ENCODE measurements at places on chromosomes 3 and 15.

DNA sequence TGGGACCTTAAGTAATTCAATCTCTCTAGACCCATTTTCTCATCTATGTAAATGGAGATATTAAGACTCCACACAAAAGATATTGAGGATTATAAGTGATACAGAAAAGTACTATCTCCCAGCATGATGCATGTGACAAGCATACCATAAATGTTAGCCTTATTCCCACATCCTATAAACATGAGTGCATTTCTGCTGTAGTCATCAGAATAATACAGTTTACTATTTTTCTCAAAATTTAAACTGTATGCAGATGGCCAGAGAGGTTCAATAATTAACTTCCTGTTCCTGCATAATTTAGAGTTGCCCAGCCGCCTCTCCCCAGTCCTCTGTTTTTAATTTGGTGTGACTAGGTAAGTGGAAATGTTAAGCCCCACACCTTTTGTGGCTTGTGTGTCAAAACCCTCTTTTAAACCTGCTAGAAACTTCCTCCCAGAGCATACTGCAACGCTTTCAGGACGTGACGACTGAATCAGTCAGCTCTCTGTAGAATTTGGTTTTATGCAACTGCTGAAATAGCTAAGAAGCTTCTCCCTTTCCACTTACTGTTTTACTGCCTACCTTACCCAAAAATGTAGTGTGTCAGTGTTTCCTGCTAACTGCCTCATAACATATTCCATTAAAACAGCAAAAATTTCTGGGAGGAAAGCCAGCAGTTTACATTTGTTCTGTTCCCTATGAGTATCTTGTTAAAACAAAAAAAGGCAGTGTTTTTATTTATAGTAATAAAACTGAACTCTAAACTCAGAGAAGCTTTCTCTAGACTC, 1037.9 kb downstream of the EPHA3 start:
- DNase-seq = no peak

DNA sequence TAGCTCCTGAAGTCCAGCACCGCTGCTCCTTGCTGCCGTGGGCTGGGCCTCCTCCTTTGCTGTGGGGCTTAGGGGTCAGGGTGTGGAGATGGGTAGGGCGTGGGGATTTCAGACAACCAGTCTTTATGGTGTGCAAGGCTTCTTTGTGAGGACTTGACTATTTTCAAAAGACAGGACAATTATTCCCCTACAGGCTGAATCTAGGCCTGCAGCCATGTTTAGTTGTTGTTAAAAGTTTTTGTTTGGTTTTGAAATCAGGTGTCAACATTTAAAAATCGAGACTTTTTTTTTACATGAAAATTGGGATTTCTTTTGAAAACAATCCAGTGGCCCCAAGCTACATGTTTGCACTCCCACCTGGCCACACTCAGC, 10.6 kb downstream of the RPL32 start:
- DNase-seq = no peak

GRCh38 chr15:100310041-100310405, 31.8 kb downstream of the ADAMTS17 start:
- DNase-seq = no peak

DNA sequence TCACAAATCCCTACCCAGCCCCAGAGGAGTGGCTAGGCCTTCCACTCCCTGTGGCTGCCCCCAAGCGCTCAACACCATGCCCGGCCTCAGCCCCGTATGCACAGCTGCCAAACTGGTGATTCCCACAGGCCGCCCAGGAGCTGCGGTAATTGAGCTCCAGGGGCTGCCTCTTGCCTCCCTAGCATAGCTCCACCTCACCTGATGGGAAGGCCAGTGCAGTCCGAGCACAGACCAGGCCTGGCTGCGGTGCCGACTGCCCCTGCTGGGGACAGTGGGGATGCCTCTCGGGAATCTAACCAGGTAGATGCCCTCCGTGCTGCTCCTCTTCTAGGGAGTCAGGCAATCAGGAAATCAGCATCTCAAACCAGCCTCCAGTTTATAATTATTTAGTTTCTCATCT, 25.9 kb downstream of the SCN5A start:
- DNase-seq = no peak

DNA sequence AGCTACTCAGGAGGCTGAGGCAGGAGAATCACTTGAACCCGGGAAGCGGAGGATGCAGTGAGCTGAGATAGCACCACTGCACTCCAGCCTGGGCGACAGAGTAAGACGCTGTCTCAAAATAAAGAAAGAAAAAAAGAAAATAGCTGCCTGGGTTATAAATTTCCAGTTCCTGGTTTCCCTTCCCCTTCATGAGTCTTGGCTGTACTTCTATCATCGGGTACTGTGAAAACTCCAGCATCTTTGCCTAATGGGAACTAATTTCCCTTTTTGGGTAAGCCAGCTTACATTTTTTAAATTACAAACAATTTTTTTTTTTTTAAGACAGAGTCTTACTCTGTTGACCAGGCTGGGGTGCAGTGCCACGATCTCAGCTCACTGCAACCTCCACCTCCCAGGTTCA, 15.0 kb downstream of the DENND4A start:
- no peak for DNase-seq

- DNase-seq = peak; percentile 58
These were observed 154.4 kb downstream of the TUSC7 start for GRCh38 chr3:116863822-116864589.

DNA sequence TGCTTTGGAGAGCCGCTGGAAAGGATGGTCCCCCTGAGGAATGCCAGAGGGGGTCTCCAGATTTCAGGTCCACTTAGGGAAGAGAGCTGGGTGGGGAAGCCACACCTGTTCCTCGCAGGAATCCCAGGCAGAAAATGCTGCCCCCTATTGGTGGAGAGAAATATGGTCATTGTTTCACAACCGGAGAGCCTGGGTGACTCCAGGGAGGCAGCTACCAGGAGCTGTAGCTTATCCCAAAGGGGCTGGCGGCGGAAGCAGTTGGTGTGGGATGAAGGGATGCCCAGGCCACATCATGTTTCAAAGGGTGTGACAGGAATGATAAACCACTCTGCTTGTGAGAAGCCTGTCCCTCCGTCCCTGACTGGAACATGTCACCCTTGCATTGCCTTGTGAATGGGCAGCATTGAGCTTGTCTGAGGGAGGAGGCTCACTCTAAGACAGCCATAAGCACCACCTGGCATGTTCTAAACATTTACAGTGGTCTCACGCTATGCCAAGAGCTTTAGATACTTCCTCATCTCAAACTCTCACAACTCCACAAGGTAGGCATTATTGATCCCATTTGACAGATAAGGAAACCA, 34.5 kb downstream of the POMGNT2 start:
- no peak for DNase-seq

- DNase-seq = no peak
These were observed 749 bp downstream of the RSRC1 start for GRCh38 chr3:158110658-158111018.

GRCh38 chr15:58146749-58147148, 8.6 kb downstream of the AQP9 start:
- no peak for DNase-seq

DNA sequence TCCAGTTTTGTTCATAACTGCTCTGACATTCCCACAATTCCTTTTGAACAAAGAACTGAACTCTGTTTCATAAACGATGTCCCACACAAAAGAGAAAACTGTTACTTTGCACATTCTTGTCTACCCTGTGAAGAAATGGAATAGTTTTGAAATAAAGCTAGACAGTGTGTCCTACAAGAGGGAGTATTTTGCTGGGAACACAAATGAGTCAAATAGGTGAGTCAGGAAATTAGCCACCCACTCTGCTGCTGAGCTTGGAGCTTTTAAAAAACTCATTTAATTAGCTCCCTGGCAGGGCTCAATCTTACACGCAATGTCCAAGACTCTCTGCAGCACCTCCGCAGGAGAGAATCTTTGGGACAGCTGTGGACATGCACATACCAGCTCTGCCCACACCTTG, 193.4 kb downstream of the SLC9A9 start:
- DNase-seq = peak; percentile 2

DNA sequence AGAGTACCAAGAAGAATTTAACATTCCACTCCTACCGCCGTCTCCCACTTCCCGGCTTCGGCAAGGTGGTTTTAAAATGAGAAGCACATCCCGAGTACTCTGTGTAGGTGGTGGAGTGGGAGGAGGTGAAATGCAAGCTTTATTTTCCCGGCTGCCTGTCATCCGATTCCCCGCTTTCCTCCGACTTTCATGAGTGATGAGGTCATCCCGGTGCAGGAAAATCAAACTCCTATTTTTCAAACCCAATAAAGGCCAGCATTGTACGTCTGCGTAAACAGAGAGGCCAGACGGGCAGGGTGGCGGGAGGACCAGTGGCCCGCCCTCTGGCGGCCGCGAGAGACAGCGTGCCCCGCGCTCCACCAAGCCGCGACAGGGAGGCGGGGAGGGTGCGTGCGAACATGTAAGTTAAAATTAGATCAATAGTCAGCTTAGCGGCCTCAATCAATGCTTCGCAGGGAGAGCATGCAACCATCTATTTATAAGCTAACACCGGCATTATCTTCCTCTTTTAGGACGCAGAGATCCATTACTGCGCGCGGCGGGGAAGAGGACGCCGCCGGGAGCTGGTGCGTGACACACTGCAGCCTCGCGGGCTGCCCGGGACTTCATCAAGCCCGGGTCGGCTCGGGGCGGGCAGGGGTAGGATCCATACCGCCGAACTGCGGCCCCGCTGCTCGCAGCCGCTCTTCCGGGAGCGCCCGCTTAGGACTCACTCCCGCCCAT, 163.3 kb downstream of the CD47 start:
- DNase-seq = peak; percentile 65

GRCh38 chr3:116256843-116257485, 188.3 kb downstream of the LSAMP start:
- peak; percentile 70 for DNase-seq

GRCh38 chr15:22950256-22950990, 29.7 kb downstream of the CYFIP1 start:
- DNase-seq = no peak

DNA sequence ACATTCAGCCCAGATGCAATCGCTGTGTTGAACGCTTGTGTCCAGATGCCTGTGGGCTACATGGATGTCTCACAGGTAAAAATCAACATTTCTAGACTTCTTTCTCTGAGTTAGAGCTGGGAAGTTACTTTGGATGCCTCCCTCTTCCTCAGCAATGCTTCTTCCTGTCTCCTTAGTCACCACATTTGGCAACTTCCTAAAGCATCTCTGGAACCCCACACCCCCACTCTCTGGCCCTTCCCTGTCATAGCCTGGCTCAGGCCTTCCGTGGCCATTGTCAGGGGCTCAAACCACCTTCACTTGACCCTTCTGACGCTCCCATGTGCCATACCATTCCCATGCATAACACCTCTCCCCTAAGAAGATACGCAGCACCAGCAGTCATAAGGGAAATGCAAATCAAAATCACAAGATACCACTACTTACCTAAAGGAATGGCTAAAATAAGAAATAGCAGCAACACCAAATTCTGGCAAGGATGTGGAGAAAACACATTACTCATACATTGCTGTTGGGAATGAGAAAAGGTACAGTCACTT, 21.6 kb upstream of the RGMA start:
- no peak for DNase-seq

DNA sequence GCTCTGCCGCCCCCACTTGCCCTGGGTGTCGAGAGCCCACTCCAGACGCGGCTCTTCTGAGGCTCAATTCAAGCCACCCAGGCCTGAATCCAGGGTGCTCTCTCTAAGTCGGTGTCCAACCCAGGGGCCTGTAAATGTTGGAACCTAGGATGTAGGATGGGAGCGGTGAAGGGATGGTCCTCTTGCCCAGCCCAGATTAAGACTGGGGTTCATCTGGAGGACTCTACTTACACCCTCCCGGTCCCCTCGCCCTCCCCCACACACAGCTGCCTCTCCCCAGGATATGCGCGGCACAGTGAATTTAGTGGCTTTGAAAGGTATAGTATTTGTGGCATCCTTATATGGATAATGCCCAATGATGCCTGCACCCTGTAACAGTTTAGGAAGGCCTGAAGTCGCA, 822 bp upstream of the FBN1 start:
- no peak for DNase-seq

- no peak for DNase-seq
These were observed 58.1 kb downstream of the OSBPL10 start for GRCh38 chr3:31922962-31923361.

GRCh38 chr3:129000742-129001100, 383 bp upstream of the EFCC1 start:
- no peak for DNase-seq

DNA sequence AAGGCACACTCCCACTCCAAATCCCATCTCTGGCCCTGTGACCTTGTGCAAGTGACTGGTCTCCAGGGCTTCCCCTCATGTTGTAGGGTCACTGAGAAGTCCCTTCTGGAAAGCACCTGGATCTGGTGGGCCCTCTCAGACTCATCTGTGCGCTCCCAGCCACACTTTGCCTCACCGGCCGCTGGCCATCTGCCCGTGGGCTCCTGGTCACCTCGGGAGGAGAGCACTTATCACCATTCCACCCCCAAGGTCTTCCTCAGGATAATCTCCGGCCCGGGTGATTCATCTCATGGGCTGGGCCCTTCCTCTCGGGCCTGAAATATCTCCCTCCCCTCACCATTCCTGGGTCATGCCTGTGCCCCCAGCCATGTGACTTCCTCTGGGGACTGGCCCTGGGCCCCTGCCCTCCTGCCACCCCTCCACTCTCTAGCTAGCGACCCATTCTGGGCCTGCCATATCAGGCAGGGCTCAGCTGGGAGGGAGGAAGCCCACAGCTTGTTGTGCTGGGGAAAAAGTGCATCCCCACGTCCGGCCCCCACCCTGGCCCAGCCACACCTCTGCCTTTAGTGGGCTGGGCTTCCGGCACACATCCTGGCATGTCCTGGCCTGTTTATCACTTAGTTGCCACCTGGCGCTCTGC, 10.6 kb upstream of the WNT7A start:
- DNase-seq = no peak

DNA sequence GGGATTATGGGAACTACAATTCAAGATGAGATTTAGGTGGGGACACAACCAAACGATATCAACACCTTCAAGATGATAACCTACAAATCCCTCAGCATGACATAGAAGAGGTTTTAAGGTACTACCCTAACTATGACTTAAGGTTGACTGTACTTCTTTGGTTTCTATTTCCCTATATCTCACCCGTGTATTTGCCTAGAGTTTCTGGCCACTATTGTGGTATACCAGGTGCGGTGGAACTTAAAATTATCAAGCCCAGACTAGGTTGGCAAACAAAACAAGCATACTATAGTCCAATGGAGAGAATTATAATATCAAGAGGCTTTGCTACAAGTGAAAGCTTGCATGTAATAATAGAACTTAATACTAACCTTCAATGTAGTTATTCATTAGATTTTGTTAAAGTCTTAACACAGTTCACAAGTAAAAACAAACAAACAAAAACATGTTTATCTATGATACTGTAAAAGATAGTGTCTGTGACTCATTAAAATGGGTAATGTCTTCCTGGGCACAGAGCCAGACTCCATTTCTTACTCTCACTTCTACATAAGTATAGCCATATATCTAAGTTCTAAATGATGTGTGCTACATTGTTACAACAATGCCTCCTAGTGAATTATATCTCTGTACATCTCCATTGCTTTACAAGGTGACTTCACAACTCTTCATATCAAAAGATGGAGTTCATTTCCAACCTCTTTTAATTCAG, 479.1 kb downstream of the ZBBX start:
- DNase-seq = peak; percentile 6

- DNase-seq = no peak
These were observed 1.3 kb downstream of the B3GALNT1 start for GRCh38 chr3:161103776-161104385.

Data from fibroblast of skin of right quadriceps (primary cell).